ENCODE measurements at places on chromosomes 3 and 15. TPM values are rescaled to one million over a fixed set of nuclear protein-coding genes. Genes with fewer than 3 reads are reported as not detected.
A peak's percentile ranks its signal among the peaks of the same experiment; 100 is the strongest.

The SPINT1 gene
- total RNA-seq: 2.0 TPM

The UNC13C gene
- 0.08 TPM for total RNA-seq

DNA sequence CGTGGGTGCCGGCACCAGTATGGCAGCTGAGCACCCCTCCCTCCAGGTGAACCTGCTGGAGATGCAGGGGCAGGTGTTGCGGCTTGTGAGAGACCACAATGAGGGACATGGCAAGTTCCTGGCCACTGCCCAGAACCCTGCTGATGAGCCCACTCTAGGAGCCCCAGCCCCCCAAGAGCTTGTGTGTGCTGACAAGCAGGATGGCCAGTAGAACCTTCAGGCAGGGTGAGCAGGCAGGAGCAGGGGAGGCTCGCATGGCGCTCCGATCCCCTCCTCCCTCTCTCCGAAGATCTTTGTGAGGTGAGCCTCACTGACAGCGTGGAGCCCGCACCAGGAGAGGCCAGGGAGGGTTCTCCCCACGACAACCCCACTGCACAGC is 29.8 kb downstream of the NGRN start:
- no peak for DNase-seq

GRCh38 chr15:100602064-100602822 is at the start of the genes ASB7 and LINS1:
TSS of gene ASB7 (plus strand) at chr15:100602589. CDS start at chr15:100612217, 9,628 bp downstream.
TSS of gene LINS1 (minus strand) at chr15:100602184. CDS start at chr15:100580842, 21,342 bp downstream.
- DNase-seq: peak; percentile 100

GRCh38 chr3:109224333-109224732 is 87.8 kb downstream of the C3orf85 start:
- no peak for DNase-seq

GRCh38 chr3:106811376-106811775 is 565.9 kb upstream of the CCDC54 start:
- no peak for DNase-seq

GRCh38 chr3:136381051-136381450 is 130.9 kb downstream of the PCCB start:
- DNase-seq: no peak
